Stimulated activated CD8-positive, alpha-beta memory T cell treated with anti-CD3 and anti-CD28 coated beads, Interleukin-2, amount 100 ng/mL, for 1 hour (primary cell): ENCODE measurements at places on chromosomes 2 and 18.

- DNase-seq = no peak
These were observed 374.3 kb downstream of the TMX3 start for GRCh38 chr18:68340606-68341005.

GRCh38 chr2:188369365-188369764, 77.7 kb downstream of the GULP1 start:
- no peak for DNase-seq

GRCh38 chr2:225668606-225669266, 269.2 kb downstream of the NYAP2 start:
- no peak for DNase-seq

DNA sequence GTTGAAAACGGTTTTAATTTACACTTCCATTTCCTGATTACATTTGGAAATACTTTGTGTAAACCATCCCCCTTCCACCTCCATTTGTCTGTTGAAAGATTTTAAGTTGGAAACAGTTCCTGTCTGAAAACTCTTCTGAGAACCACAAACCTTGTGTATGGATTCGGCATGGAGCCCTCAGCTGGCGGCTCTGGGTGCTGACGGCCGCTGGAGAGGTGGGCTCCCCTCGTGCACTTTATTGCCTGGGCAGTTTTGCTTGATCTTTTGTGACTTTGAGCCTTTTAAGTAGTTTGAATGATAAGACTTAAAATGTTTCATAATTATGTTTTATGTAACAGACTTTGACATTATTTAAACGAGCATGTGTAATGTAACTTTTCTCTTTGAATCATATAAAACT, 11.1 kb downstream of the KLF11 start:
- DNase-seq = no peak

DNA sequence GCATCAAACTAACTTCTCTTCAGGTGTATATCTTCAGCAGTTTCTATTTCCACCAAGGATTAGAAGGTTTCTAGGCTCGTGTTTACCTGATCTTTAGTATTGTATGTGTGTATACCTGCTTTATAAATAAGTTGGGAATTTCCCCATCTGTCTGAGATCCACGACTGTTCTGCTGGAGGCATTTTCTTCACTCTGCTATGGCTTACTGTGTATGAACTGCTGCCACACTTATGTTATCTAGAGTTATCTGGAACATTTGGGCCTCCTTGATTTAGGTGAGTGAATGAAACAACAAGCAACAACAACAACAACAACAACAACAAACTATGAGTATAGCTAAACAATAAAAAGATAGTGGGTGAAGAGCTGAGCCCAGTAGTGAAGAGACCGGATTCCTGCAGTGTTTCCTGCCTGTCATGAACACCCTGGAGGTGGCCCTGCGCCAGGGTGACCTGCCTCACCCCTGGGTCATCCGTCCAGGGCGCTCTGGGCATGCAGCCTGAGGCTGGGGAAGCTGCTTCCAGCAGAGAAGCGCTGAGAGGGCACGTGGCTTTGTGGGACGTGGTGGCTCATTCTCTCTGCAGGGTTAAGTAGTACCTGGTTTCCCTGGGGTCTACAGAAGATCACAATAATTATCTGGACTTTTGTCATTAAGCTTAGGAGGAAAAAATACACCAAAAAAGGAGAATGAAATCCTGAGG, 56.1 kb upstream of the GATA6 start:
- DNase-seq = no peak

DNA sequence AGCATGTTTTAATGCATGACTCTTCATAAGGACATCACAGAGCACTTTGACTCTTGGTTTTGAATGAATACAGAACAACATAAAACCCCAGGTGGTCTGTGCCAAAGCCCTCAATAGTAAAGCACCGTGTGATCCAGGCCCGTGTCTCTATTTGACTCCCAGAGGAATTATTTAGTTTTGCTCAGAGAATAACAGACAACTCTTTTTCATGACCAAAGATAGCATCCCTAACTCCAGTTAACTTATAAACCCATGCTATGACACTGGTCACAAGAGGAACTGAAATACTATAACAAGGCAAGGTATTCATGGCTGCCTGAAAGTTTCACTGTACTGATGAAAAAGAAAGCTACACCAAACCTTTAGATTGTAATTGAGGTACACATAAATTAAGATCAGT, 128.4 kb downstream of the IKZF2 start:
- DNase-seq = no peak

- no peak for DNase-seq
These were observed 118.9 kb downstream of the WDR7 start for GRCh38 chr18:56770097-56770496.

DNA sequence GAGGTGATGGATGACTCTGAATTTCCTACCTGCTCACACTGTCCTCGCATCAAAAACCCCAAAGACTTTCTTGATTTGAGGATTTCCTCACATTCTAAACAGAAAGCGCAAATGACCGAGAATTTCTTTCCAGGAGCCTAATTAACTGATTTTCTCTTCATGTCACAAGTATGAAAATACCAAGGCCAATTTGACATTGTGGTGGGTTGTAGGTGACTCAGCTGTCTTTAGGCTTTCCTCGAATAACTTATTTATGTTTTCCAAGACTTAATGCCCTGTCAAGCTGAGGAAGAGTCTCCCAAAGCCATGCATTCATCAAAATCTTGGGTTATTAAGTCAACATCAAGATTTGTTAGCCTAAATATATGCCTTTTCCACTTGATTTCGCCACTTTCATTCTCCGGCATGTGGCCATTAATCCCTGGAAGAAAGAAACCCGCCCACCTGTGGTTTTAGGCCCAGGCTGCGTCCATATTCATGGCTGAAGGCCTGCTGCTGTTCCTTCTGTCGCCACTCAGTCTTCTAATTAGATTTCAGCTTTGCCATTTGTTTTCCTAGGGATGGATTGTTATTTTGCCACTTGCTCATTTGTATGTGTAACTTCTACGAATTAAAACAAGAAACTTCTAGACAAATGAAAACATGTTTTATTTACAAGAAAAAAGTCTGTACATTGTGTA, 84.9 kb downstream of the ST6GAL2 start:
- DNase-seq = no peak

DNA sequence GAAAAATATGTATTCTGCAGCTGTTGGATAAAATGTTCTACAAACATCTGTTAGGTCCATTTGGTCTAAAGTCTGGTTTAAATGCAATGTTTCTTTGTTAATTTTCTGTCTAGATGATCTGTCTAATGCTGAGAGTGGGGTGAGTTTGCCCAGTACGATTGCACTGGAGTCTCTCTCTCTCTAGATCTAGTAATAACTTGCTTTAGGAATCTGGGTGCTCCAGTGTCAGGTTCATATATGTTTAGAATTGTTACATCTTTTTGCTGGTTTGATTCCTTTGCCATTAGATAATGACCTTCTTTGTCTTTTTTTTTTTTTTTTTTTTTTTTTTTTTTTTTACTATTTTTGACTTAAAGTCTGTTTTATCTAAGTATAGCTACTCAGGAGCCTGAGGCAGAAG, 10.4 kb downstream of the GCC2 start:
- no peak for DNase-seq

DNA sequence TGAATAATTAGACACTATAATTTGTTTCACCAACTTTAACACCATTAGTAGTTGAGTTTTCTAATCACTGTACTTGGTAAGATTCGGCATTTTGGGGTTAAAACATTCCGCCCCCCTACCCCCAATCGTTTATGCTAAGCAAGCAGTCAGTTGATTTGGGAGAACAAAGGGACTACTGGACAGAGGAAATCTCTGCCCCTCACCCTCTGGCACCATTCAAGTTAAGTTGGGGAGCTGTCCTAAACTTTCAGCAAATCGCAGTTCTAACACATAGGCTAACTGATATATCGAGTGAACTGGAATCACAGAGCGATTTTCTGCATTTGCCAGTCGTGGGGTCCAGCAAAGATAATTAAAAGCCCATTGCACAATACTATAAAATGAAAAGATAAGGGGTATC, 5.6 kb downstream of the KLF7 start:
- DNase-seq = no peak

GRCh38 chr2:15941481-15941850, 1.1 kb downstream of the MYCN start:
- DNase-seq = no peak

DNA sequence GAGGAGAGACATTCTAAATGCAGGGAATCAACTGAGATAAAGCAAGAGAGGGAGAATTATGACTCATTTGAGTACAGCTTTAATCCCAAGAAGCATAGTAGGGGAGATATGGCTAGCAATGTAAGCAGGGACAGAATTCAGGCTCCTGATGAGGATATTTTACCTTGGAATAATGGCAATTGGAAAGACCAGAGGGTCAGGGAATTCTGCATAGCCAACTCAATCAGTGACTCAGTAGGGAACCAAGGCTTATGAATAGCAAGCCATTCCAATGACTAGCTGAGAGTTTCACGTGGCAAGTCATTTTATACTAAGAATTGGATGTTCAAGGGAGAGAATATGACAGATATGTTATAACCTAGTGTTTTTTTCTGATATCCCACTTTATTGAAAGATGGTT, 563.8 kb upstream of the NETO1 start:
- no peak for DNase-seq

GRCh38 chr18:5095239-5095638, 101.8 kb downstream of the AKAIN1 start:
- no peak for DNase-seq

GRCh38 chr18:41687138-41687537, 267.9 kb upstream of the PIK3C3 start:
- DNase-seq = no peak

DNA sequence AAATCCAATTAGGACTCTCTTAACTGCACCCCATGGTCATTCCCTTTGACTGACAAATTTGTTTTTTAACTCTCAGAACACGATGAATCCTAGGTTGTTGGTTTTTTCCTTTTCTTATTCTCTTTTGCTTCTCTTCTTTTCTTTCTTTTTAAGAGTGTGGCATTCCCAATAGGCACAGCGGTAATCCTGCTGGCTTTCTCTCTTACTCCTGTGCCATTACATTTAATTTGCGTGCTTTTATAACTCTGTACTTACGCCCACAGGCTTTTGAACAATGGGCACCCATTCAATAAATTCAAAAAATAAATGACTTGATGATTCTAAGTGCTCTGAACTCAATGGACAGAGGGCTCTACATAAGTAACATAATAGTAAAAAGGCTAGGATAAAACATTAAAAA, 189.0 kb upstream of the SMAD7 start:
- DNase-seq = no peak

GRCh38 chr2:118078734-118079133, 9.5 kb upstream of the INSIG2 start:
- no peak for DNase-seq

DNA sequence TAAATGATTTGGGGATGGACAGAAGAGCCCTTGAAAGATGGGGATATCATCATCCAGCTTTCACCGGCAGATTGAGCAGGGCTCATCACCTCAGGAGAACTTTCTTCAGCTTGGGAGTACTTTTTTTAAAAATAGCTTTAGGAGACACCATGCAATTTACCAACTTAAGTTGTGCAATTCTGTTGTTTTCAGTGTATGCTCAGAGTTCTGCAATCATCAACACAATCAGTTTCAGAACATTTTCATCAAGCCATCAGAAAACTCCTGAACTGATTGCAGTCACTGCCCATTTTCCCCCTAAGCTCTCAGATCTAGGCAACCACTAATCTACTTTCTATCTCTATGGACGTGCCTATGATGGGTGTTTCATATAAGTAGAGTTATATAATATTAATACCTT, 117.7 kb downstream of the CRIM1 start:
- no peak for DNase-seq

- DNase-seq = no peak
These were observed 177.8 kb downstream of the GBX2 start for GRCh38 chr2:235990344-235990743.

- no peak for DNase-seq
These were observed 130.4 kb upstream of the NDUFV2 start for GRCh38 chr18:8972116-8972515.

- no peak for DNase-seq
These were observed 3.9 kb upstream of the CNDP2 start for GRCh38 chr18:74492259-74492658.

- no peak for DNase-seq
These were observed 59.2 kb downstream of the GYPC start for GRCh38 chr2:126715111-126715510.

- DNase-seq = no peak
These were observed 265.9 kb upstream of the SALL3 start for GRCh38 chr18:78713726-78714125.

DNA sequence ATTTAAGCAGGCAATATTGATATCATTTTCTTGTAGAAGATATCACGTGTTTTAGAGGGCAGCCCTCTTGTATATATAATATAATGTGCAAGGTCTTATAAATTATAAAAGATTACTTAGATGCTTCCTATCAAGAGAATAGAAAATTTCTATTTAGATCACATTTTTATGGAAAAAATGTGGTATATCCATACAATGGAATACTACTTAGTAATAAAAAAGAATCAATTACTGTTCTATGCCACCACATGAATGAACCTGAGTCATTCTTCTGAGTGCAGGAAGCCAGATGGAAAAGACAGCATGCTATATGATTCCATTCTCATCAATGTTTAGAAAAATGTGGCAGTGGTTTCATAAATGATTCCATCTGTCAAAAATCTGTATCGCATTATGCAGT, 23.6 kb downstream of the CYP27C1 start:
- no peak for DNase-seq

DNA sequence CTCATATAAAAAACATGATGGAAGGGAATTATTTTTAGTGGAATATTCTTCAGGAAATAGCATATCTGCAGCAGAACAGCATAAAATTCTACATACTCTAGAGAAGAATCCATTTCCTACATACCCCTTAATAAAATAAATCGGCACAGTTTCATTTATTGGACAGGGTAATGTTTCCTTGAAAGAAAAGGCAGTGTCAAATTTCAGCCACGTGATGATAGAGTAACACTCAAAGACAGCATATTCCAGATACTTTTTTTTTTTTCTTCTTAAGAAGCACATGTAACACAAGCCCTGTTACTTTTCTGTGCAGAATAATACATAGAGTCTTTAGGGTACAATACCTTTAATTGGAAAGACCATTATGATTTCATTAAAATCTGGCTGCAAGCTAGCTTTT, 204.4 kb downstream of the SRBD1 start:
- no peak for DNase-seq

GRCh38 chr18:11178951-11179549, 29.7 kb upstream of the PIEZO2 start:
- DNase-seq = no peak

DNA sequence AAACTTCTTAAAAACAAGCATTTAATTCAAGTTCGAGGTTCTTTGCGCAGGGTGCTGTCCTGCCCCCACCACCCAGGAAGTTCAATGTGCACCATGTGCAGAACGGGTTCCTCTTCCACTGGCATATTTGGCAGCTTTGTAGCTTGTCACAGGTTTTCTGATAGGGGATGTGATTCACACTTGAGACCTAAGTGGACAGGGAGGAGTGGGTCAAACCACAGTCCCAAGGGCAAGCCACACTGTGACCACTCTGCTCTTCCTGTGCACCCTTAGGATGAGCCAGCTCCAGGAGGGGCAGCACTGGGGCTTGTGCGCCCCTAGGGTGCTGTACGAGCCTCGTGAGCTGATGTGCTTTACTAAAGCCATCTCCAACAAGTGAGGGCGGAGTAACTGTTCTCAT, 82.5 kb downstream of the TGFA start:
- no peak for DNase-seq

- DNase-seq = no peak
These were observed 69.7 kb upstream of the FOSL2 start for GRCh38 chr2:28322981-28323396.
